Ascending aorta (tissue), 2 donors: ENCODE measurements at places on chromosomes 2 and 18. TPM values are rescaled to one million over a fixed set of nuclear protein-coding genes. Genes with fewer than 3 reads are reported as not detected.
A peak's percentile ranks its signal among the peaks of the same experiment; 100 is the strongest.

- DNase-seq, result no peak
These were observed 77.2 kb upstream of the TLK1 start for GRCh38 chr2:171237751-171238505.

- no peak for DNase-seq
These were observed 270.7 kb downstream of the HAUS1 start for GRCh38 chr18:46374850-46375249.

DNA sequence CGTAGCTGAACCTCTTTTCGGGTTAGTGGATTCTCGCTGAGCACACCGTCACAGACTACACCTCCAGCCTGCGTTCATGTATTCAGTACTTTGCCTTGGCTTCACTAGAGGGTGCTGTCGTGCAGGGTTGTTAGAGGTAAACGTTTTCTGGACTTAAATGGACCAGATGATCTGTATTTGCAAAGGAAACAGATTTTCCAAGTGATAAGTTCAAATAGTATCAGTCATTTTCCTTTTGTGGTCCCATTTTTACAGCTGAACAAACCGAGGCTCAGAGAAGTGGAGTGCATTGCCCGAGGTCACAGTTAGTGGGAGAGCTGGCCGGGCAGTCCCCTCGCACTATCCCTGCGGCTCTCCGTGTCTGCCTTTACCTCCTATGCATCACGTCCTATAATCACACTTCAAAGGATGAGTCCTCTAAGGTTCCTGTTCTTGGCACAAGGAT, 125.9 kb downstream of the MAP4K4 start:
- DNase-seq, result peak; percentile 72

- DNase-seq, result no peak
These were observed 31.5 kb downstream of the CDCA7 start for GRCh38 chr2:173386021-173386737.

DNA sequence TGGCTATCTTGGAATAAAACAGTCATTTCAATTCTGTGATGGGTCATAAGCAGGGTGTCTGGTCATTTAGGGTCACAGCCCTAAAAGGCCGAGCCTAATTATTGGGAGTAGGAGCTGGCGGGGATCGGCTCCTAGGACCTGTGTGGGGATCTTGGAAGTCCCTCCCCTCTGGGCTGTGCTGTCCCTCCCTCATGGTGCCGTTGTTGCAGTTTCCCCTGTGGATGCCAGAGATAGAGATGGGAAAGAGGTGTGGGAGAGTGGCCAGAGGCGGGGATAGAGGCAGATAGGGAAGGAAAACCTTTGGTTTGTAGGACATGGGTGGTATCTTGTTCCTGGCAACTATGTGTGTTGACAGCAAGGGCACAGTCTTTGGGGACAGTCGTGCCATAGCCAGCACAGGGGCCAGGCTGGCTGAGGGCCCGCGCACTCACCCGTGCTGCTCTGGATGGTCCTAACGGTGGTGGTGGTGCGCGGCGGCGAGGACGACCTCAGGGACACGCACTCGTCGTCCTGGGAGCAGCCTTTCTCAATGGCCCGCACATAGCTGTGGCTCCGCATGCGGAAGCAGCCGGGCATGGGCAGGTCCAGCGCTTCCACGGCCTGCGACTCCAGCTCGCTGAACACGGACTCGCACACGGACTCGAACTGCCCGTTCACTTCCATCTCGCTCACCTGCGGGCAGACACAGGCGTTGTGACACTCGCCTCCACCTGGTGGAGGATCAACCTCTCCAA, 278.9 kb downstream of the TGIF1 start:
- DNase-seq, result no peak

GRCh38 chr2:42554392-42554791, 14.0 kb upstream of the MTA3 start:
- no peak for DNase-seq

DNA sequence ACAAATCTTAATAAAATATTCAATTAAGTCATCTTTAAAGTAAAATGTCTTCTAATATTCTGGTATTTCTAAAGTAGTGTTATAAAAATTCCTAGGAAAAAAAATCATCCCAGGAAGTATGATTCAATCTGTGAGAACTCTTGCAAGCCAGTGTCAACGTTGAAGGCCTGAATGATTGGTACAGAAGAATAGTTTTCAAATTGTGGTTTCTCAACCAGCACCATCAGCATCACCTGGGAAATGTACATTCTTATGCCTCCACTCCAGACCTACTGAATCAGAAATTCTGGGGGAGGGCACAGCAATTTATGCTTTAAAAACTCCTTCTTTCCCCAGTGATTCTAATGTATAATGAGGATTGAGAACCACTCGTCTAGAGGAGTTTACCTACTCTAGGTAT, 62.3 kb upstream of the C2orf15 start:
- DNase-seq, result no peak

DNA sequence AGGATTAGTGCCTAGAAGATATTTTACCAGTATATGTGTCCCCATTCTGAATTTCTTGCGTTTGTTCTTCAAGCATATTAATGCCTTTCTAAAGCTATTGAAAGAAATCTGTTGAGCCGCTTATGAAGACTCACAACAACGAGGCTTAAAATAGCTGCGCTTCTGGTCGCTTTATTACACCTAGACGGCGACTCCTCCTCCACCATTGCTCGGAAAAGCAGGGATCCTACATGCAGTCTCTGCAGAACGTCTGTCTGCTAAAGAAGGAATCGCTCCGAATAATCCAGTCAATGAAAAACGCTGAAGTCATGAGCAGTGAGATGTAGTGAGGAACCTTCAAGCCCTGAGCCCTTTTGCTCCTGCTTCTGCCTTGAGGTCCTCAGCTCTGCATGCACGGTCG, 94.8 kb upstream of the ZNF516 start:
- no peak for DNase-seq

- DNase-seq, result no peak
These were observed 410.7 kb upstream of the DSEL start for GRCh38 chr18:67926929-67927864.

GRCh38 chr2:146228466-146229058, 1616.3 kb upstream of the ACVR2A start:
- DNase-seq, result no peak

DNA sequence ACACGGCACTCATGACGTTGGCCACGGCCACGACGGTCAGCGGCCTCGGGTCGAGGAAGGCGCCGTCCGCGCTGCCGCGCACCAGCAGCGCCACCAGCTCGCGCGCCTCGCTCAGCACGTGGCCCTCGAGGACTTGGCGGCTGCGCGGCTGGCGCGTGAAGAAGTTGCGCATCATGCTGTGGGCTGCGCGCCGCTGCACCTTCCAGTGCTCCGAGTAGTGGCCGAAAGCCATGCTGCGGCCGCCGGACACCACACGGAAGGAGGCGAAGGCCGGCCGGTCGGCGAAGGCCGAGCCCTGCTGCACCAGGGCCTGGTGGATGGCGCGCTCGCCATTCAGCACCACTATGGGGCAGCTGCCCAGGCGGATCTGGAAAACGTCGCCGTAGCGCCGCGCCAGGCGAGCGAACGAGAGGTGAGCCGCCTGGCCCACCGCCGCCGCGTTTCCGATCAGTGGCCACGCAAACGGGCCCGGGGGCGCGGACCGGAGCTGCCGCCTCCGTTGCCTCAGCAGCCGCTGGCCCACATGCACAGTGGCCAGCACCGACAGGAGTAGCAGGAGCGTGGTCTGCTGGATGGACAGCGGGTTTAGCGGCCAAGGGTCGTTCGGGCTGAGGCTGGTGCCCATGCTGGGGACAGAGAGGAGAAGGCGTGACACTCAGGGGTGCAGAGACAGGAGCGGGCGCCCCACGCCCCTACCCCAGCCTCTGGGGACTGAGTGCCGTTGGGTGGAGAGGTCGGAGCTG, 1.0 kb downstream of the CYP1B1 start:
- no peak for DNase-seq

DNA sequence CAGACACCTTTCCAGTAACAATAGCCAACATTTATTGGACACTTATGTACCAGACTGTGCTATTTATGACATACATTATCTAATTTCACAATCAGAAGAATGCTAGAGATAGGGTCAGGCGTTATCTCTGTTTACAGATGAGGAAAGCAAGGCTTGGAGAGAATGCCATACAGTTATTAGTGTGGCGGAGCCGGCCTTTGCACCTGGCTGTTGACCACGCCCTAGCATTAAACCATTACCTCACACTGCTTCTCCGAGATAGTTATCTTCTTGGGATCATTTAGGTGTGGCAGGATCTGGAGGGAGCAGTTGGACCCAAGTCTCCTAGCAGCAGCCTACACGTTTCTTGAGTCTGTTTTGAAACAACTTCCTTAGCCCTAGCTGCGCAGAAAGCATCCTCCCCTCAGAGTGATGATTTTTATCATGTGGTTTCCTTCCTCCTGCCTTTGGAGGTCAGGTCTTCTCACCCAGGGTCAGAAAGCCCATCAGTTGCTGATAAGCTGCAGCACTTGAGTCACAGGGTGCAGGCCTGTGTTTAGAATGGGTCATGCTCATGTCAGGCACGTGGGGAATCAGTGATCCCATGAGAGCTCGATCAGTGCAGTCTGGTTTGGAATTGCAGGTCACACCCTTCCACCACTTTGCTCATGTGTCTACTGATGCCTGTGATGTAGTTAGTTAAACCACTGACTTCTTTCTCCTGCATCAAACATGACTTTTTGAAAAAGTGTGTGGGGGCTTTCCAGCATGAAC, 118.2 kb downstream of the SPTBN1 start:
- DNase-seq, result no peak

- DNase-seq, result no peak
These were observed 701.2 kb upstream of the CDH7 start for GRCh38 chr18:65049586-65049985.

GRCh38 chr2:235523486-235524150, 29.8 kb downstream of the AGAP1 start:
- DNase-seq, result no peak

DNA sequence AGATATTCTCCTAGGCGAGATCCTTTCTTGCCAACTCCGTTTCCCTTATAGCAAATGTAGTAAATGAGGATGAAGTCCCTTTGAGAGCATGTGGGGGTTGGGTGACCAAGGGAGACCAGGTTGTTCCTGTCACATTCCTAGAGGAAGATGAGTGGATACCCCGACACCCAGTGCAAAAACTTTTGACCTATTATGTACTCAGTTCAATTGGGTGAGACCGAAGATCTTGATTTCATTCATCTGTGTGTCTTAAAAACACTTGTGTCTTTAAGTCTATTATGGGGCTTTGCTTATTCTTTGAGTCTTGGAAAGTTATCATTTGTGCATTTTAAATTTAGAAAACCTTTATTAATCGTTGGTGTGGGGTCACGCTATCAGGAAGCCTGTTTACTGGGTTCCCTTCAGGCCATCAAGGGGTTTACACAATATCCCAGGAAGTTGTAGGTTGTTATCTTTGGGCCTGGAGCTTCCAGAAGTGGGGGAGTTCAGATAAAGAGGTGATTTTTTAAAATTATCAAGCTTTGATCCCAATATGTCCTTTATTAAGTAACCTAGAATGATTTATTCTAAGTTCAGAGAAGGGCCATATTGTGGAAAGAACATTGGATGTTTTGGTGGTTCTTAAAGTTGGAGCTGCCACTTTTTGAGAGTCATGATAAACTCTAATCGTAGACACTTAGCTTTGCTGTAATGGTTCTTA, 2.8 kb downstream of the RHOB start:
- peak; percentile 63 for DNase-seq

- no peak for DNase-seq
These were observed 1.1 kb downstream of the LDLRAD4 start for GRCh38 chr18:13219593-13220159.

DNA sequence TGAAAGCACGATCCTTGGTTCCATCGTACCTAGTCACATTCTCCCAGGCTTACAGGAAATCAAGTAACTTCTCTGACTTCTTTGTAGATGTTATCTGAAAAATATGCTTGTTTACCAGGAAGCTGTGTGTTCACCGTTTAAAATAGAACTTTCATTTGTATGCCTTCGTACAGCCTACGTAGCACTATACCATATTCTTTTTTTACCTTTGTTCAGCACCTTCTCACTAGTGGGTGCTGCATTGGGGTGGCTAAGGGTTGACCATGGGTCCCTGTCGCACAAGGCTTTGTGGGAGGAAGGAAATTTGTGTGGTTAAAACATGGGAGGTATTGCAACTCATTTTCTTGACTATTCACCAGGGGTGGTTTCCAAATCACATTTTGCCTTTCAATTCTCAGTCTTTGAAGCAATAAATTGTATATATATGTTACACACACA, 16.6 kb downstream of the MALT1 start:
- no peak for DNase-seq

DNA sequence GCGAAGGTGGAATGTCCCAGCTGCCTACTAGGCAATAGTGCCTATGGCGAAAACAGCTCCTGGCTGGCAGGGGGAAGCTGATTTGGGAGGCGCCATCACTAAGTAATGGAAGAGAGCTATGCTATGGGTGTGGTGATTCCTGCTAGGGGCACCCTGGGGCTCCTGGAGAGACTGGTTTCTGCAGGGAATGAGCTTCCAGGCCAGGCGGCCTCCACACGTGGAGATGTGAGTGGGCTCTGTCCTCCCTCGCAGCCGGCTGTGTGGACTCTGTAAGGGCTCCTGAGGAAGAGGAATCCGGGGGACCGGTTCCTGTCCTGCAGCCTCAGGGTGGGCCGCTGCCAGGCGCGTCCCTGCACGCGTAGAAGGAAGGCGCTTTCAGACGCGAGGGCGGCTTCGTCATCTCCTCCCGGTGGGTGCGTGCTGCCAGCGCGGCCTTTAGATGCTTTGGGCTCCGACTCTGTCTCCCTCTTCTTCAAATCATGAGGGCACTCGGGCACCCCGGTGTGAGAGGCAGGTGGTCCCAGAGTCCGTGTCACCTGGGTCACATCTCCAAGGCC, 55.5 kb upstream of the ANKRD62 start:
- no peak for DNase-seq

GRCh38 chr2:12495247-12495868, 221.4 kb upstream of the TRIB2 start:
- DNase-seq, result no peak

- no peak for DNase-seq
These were observed 393.0 kb downstream of the CDH19 start for GRCh38 chr18:66210875-66211274.

GRCh38 chr2:122100346-122100745, 344.9 kb downstream of the TSN start:
- no peak for DNase-seq

The GALNT5 gene
- 0.11 TPM for total RNA-seq

The CYP27C1 gene
- not detected for total RNA-seq

The ID2 gene
- total RNA-seq, result 752 TPM

The LAMA3 gene
- total RNA-seq, result 27.2 TPM

The AFF3 gene
- total RNA-seq, result 7.1 TPM

The CCDC74A gene
- total RNA-seq, result 1.8 TPM

The ACKR3 gene
- total RNA-seq, result 75.6 TPM

The MTX2 gene
- total RNA-seq, result 8.5 TPM

The PSD4 gene
- 11.2 TPM for total RNA-seq
